ENCODE measurements at places on chromosomes 5 and 9. TPM values are rescaled to one million over a fixed set of nuclear protein-coding genes. Genes with fewer than 3 reads are reported as not detected.

The TRPM6 gene
- 0.10 TPM for total RNA-seq

The JAKMIP2 gene
- total RNA-seq: 6.3 TPM

The SV2C gene
- 0.23 TPM for total RNA-seq

The CER1 gene
- total RNA-seq: not detected

- peak; percentile 34 for DNase-seq
- H3K27me3 ChIP-seq: no peaks in the 10 kb centered on the region
- H3K4me1 ChIP-seq: peaks cover 19% of the 10 kb centered on the region
- H3K27ac ChIP-seq: no peak overlapping the region
Observed at GRCh38 chr5:59126708-59127573, 544.1 kb downstream of the RAB3C start.

GRCh38 chr9:113614843-113615648, 151.5 kb downstream of the RGS3 start:
- H3K27me3 ChIP-seq: no peaks in the 10 kb centered on the region
- peaks cover 64% of the 10 kb centered on the region for H3K4me1 ChIP-seq
- peak; percentile 32 for DNase-seq
- no peaks in the 10 kb centered on the region for H3K36me3 ChIP-seq
- H3K4me3 ChIP-seq: peak overlapping the region; percentile 73
- H3K27ac ChIP-seq: peak overlapping the region; percentile 49

DNA sequence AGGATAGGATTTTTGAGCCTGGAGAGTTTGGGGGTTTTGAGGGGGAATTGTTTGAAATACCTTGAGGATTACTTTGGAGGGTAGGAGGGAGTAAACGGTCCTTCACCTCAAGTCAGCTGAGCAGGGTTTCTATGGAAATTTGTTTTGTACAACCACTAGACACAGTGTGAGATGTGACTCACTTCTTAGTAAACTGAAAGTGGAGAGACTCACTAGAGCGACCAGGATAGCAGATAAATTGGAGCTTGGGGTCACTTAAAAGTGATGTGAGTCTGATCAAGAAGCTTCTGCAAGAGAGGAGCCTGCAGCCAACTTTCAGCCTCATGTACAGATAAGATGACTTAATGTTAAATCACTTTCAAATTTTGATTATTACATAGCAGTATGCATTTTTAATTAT, 1945.9 kb upstream of the NUDT12 start:
- H3K4me3 ChIP-seq: no peak overlapping the region
- H3K27ac ChIP-seq: no peak overlapping the region
- no peaks in the 10 kb centered on the region for H3K27me3 ChIP-seq
- H3K36me3 ChIP-seq: no peaks in the 10 kb centered on the region
- no peaks in the 10 kb centered on the region for H3K4me1 ChIP-seq

DNA sequence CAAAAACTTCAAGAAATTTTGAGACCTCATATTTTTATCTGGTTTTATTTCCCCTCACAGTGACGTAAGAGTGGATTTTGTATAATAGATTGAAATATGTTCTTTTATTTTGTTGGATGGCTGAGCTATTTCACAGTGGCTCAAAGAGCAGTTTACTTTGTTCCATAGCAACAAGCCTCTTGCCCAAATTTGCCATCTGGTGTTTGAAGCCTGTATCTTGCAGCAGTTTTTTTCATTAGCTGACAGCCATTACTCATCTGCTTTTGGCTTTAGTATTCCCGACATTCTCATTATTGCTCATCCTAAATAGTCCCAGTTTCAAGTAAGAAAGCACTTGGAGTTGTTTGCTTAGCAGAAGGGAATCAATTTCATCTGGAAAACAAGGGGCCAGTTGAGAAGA, 36.3 kb downstream of the GDA start:
- no peak overlapping the region for H3K27ac ChIP-seq
- DNase-seq: no peak
- no peaks in the 10 kb centered on the region for H3K4me1 ChIP-seq
- H3K4me3 ChIP-seq: no peak overlapping the region

DNA sequence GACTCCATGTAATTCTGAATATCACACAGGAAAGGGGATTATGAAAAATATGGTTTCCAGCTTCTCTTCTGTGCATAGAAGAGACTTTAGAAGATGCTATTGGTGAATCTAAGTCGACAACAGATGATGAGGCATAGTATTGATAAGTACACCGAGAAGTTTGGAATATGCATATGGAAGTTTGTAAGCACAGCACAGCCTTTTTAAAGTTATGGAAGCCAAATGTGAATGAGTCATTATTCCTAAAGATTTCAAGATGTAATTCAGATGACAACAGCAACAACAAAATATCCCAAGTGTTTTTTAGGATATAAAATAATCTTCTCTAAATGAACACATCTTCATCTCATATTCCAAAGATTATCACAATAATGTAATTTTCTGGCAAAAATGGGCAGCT, 1723.3 kb downstream of the EFNA5 start:
- H3K4me3 ChIP-seq: no peak overlapping the region
- peaks cover 2% of the 10 kb centered on the region for H3K36me3 ChIP-seq
- no peaks in the 10 kb centered on the region for H3K4me1 ChIP-seq

- DNase-seq: no peak
- H3K27ac ChIP-seq: no peak overlapping the region
- H3K4me3 ChIP-seq: no peak overlapping the region
- H3K4me1 ChIP-seq: no peaks in the 10 kb centered on the region
Observed at GRCh38 chr5:176400382-176401156, 12.0 kb downstream of the HIGD2A start.

DNA sequence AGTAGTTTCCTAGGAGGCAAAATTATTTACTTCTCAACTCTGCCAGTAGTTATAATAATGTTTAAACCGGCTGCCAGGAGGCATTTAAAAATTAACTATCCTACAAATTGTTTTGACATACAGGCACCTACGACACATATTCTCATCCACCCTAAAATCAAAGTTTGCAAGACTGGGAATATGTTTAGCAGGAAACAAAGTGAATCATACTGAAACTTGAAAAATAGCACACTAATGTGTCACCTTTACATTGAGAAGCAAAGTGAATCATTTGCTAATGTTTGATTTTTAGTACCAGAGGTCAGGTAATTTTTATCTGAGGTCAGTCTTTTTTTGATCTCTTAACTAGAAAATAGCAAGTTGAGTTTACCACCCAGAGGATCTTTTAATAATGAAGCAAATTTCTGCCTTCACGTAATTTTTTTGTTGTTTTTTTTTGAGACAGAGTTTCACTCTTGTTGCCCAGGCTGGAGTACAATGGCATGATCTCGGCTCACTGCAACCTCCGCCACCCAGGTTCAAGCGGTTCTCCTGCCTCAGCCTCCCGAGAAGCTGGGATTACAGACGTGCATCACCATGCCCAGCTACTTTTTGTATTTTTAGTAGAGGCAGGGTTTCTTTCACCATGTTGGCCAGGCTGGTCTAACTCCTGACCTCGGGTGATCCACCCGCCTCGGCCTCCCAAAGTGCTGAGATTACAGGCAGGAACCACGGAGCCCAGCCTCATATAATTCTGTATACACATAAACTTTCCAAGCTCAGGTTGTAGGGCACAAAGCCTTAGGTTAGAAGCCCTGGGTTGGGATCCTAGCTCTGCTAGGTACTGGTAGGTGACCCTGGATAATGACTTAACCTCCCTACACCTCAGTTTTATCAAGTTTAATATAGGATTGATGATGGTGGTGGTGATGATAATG, 124.3 kb downstream of the UGCG start:
- H3K4me1 ChIP-seq: peaks cover 25% of the 10 kb centered on the region
- no peaks in the 10 kb centered on the region for H3K36me3 ChIP-seq
- H3K4me3 ChIP-seq: peak overlapping the region; percentile 12
- no peak overlapping the region for H3K27ac ChIP-seq
- peaks cover 26% of the 10 kb centered on the region for H3K27me3 ChIP-seq
- DNase-seq: no peak

GRCh38 chr5:58666141-58666540, 83.3 kb downstream of the RAB3C start:
- no peaks in the 10 kb centered on the region for H3K4me1 ChIP-seq
- no peak overlapping the region for H3K4me3 ChIP-seq
- no peaks in the 10 kb centered on the region for H3K36me3 ChIP-seq
- no peaks in the 10 kb centered on the region for H3K27me3 ChIP-seq

Measured in activated T-cell treated with anti-CD3 and anti-CD28 coated beads, Interleukin-2, amount 50 U/mL, for 72 hours (primary cell).